ENCODE measurements at places on chromosomes 12 and 14. TPM values are rescaled to one million over a fixed set of nuclear protein-coding genes. Genes with fewer than 3 reads are reported as not detected.
A peak's percentile ranks its signal among the peaks of the same experiment; 100 is the strongest.

The ERBB3 gene
- 4.2 TPM for total RNA-seq

- peak; percentile 87 for DNase-seq
Observed at GRCh38 chr12:52870361-52871290, 21.8 kb upstream of the KRT78 start.

- peak; percentile 22 for DNase-seq
Observed at GRCh38 chr12:54304187-54304810, 3.5 kb upstream of the NFE2 start.

The FSCB gene
- total RNA-seq: not detected

The HOXC12 gene
- total RNA-seq: 1.3 TPM

GRCh38 chr14:51602310-51602709, 49.4 kb upstream of the FRMD6 start:
- DNase-seq: no peak

The KRT77 gene
- not detected for total RNA-seq

The HHIPL1 gene
- total RNA-seq: 15.1 TPM

The PIWIL1 gene
- not detected for total RNA-seq

DNA sequence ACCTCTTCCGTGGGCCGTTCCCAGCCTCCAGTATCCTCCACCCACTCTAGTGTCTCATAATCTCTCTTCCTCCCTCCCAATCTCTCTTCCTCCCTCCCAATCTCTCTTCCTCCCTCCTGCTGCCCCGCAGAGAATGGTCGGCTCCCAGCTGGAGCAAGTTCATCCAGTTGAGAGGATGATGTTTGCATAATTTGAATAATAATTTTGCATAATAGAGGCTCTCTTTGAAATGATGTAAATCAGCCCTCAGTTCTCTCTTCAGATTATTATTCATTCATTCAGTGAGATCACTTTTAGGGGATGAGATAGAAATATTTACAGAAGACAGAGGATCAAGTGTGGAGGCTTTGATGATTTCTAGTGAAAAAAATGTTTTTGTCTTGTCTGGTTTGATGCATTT, 125.0 kb downstream of the PTPN11 start:
- DNase-seq: no peak

DNA sequence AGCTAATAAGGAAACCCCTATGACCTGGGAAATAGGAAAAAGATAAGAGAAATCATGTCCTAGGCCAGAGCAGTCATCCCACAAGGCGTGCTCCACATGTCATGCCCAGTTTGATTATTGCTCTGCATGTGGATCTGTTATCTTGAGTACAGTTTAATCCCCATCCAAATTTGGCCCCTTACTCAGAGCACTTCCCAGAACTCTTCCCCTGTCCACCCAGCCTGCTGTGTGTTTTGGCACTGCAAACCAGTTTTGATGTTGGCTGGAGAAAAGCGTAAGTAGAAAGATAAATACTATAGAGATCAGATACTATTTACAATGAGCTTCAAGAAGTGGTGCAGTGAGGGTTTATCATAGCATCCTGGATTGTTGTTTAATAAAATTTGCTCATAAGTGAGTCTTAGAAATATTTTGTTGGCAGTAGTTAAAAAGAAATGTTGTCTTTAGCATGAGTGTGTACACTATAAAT, 83.8 kb downstream of the PTPRB start:
- DNase-seq: no peak

DNA sequence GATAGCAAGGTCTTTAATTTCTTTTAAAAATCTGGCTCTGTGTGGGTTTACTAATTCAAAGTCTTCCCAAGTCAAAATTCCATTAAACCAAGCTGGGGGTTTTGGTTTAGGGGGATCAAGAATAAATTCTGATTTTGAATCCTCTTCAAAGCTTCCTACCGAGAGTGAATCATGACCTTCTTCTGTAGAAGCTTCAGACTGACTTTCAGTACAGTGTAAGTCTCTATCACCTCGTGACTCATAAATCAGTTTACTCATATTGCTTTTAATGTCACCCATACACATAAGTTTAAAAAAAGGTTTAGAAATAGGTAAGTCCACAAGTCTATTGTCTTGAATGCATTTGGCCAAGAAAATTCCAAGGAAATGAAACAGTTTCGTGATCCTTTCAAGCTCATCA, 80.6 kb upstream of the STRN3 start:
- no peak for DNase-seq

The ZNF410 gene
- 39.0 TPM for total RNA-seq

GRCh38 chr12:119052001-119052400, 70.7 kb downstream of the SRRM4 start:
- no peak for DNase-seq

The SLC2A3 gene
- total RNA-seq: 562 TPM

DNA sequence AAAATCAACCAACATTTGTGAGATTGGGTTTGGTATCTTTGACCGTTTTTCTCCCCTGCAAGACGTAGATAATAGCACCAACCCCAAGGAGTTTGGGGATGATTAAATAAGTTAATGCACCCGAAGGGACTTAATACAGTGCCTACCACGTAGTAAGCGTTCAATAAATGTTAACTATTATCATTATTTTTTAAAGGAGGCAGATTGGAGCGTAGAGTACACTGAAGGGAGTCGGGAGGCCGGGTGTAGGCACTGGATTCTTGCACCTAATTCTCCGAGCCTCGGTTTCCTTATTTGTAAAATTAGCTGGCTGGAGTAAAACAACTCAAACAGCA, 367 bp upstream of the FRS2 start:
- DNase-seq: no peak
